ENCODE measurements at places on chromosomes 2 and 18.
A peak's percentile ranks its signal among the peaks of the same experiment; 100 is the strongest.

DNA sequence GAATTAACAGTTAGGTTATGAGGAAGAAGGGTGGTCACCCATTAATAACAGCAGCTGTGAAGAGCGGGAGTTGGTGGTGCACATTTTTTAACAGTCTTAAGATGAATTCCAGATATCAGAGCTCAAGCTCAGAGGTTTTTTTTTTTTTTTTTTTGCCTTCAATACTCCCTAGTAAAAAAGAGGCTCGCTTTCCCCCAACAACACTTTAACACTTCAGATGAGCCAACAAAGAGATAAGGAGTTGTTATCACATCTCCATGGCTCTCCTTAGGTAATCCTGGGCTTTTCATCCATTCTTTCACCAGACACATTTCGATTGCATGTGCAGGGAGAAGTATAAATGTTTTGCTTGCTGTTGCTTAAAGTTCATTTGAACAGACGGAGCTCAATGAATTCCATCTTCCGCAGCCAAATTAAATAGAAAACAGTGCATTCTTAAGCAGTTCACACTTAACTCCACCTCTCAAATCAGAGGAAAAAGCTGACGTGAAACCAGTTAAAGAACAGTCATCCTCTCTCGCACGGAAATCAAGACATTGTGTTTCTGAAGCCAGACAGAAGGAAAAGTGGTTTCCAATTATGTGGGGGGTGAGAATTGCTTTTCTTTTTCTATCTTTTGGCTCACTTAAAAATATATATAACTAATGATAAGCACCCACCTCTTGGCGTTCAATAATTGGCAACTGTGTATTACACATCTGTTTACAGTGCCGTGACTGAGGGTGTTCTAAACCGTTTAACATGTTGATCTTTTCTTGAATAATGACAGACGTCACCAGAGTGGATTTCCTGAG, 118.2 kb downstream of the ZNF521 start:
- no peak for DNase-seq

GRCh38 chr2:191061381-191061980, 47.5 kb upstream of the STAT1 start:
- DNase-seq = no peak

DNA sequence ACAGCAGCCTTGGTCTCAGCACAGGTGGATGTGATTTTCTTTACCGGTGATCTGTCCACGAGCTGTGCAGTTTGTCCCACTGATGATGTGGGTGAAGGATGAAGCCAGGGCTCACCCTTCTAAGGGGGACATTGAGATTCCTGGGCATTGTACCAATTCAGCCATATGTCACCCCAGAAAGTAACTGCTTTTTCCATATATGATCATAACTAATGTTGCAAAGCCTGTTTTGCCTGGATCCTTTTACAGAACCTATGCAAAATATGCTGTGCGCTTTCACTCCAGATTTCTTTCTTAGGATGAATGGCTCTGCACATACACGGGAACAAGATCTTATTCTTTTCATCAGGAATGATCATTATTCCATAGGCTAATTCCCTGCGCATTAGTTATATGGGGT, 96.9 kb upstream of the POU3F3 start:
- DNase-seq = no peak

DNA sequence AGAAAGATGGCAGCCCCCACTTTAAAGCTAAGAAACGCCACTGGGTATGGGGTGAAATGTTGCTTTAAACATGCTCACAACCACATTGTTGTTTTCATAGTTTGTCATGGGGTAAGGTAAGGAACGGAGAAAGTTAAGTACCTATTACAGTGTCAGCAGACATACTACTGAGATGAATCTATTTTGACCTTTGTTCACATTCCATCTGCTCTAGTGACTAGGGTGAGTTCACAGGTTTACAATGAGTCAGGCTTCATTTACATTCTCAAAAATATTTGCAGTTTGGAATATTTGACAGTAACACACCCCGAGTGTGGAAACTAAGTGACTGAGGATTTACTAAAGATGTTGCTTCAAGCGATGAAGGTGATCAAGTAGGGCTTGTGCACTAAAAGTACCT, 428.7 kb upstream of the ACVR2A start:
- DNase-seq = no peak

DNA sequence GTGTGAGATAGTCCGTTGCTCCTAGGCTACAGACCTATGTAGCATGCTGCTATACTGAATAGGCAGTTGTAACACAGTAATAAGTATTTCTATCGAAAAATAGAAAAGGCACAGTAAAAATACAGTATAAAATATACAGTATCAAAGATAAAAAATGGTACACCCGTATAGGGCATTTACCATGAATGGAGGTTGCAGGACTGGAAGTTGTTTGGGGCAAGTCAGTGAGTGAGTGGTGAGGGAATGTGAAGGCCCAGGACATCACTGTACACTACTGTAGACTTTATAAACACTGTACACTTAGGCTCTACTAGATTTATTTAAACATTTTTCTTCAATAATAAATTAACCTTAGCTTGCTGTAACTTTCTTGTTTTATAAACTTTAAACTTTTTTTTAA, 3.5 kb downstream of the MAP3K20 start:
- DNase-seq = no peak

GRCh38 chr2:88903749-88904353, 212.4 kb downstream of the RPIA start:
- peak; percentile 57 for DNase-seq
